ENCODE measurements at places on chromosomes 16 and 17.

DNA sequence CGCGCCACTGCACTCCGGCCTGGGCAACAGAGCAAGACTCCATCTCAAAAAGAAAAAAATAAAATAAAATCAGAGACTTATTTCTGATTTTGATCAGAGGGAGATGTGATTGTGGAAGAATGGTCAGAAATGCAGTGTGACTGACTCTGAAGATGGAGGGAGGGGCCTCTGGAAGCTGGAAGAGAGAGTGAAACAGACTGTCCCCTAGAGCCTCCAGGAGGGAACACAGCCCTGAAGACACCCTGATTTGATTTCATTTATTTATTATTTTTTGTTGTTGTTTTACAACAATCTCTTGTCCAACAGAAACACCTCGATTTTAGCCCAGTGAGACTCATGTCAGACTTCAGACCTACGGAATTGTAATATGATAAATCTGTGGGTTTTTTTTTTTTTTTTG is 26.1 kb downstream of the BCL7C start:
- DNase-seq: no peak

DNA sequence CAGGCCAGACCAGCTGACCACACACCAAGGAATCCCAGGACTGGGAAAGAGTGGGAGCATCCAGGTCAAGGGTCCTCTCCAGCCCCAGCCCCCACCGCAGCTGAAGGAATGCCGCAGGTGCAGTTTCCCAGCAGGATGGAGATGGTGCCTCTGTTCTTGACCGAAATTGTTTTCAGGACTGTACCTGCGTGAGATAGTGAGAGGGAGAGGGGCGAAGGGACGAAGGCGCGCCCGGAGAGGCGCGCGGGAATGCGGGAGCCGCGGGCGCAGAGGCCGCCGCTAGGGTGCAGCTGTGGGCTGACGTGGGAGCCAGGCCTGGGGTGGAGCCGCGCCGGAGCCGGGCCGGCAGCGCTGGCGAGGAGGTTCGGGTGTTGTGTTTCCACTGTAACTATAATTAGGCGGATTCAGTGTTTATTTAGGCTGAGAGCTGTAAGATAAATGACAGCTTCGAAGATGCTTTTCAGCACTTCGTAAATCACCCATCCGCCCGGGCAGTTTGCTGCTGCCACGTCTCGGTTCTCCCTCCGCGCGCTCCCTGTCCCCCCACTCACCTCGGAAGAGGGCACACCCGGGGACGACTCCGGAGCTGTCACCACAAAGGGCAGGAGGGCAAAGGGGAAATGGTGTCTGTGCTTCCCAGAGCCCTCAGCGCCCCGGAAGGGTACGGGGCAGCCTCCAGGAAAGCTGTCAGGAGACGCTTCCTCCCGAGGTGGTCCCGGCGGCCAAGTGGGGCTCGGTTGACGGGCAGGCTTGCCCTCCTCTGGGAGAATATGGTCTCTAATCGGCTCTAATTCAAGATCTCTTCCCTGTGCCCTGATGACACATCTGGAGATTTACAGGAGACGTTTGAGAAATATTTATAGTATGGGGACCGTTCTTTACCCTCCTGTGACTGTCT is 38.2 kb downstream of the HOXB1 start:
- DNase-seq: peak; percentile 71

DNA sequence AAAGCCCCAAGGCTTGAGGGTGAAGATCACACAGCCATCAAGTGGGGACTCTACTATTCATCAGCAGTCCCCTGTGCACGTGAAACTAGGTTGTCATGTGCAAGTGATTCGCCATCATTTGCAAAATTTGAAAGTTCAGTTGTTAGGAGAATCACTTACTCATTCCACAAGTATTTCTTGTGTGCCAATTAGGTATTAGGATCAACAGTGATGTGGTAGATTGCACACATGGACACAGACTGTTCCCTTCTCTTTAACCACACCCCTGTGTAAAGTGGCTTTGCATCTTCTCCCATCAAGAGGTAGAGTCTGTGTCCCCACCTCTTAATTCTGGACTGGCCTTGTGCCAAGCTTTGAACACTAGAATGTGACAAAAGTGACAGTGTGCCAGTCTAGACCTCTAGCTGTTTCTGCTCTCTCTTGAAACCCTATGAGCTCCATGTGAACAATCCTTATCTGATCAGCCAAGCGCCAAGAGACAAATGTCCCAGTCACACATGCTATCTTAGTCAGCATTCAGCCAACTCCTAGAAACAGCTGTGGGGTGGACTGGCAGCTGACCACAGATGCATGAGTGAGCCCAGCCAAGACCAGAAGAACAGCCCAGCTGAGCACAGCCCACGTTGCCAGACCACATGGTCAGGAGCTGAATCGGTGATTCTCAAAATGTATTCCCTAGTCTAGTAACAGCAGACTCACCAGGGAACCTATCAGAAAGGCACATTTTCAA is 31.5 kb upstream of the SHISA9 start:
- no peak for DNase-seq

GRCh38 chr17:10698096-10698818 is 863 bp downstream of the ADPRM start:
- DNase-seq: no peak

DNA sequence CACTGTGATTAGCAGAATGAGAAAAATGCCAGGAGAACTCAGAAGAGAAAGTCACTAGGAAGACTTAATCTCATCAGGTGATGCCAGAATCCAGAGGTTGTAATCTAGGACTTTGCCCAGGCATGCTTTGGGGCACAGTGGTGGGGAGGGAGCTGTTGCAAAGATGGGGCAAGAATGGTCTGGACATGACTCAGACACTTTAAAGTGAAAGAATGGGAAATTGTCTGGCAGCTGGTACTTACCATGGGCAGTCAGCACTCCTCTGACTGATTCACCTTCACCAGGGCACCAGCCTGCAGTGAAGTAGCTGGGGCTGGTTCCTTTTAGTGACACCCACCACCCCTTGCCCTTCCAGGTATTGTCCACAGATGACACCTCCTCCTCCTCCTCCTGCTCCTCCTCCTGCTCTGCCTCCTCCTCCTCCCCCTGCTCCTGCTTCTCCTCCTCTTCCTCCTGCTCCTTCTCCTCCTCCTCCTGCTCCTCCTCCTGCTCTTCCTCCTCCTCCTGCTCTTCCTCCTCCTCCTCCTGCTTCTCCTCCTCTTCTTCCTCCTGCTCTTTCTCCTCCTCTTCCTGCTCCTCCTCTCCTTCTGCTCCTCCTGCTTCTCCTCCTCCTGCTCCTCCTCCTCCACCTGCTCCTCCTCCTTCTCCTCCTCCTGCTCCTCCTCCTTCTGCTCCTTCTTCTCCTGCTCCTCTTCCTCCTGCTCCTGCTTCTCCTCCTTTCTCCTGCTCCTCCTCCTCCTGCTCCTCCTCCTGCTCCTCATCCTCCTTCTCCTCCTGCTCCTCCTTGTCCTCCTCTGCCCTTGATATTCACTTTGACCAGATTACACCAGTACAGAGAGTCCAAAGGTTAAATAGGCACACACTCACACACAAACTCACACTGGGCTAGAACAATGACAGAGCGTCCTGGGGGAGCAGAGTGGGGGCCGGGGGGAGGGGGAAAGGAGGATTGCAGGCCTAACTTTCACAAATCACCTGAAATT is at the start of gene CHD9NB:
Gene CHD9NB, minus strand, starts transcription at position 379 of the 983 bp plus-strand sequence. CDS start 8,739 bp downstream, outside the sequence.
- DNase-seq: no peak

GRCh38 chr16:25835126-25835525 is 143.4 kb downstream of the HS3ST4 start:
- DNase-seq: no peak

DNA sequence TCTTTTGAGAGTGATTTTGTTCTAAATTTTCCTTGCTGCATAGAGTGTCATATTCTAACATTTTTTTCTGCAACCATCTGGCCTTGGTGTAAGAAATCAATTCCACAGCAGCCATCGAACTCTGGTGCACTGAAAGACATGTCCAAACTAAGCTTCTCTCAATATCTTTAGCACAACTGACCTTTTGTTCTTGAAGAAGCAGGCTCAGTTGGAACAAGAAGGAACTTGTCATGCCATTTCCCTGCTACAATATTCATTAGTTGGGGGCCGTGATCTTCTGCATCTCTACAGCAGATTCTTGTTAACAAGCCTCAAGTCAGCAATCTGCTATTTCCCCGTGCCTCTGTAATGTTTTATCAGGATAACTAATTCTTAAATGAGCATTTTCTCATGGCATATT is 1305.6 kb downstream of the CDH11 start:
- DNase-seq: no peak

DNA sequence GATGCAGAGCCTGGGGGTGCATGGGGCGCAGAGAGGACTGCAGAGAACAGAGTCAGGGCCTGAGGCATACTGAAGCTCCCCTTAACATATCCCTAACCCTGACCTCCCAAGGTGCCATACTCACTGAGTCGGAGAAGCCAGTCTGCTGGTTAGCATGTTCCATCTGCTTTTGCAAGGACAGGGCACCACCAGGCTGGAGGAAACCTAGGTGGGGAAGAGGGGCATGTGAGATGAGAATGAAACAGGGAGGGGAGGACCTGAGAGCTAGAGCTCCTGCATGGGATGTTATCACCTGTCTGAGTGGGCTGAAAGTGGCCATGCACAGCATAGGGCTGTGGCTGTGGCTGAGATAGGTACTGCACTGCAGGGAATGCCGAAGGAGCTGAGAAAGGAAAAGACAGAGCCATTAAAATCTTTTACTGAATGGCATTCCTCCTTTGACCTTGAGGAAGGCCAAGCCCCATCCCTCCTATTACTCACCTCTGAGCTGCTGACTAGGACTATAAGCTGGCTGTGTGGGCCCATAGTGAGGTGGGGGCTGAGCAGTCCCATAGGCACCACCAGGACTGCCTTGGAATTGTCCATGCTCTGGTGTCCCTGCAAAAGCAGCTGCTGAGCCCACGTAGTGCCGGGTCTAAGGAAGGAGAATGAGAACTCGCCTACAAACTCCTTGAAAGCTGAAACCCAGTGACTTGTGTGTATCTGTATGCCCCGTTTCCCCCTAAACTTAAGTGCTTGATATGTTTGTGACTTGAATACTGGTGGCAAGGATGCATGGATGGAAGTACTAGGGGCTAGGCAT is 1.9 kb downstream of the GPS2 start:
- DNase-seq: no peak

DNA sequence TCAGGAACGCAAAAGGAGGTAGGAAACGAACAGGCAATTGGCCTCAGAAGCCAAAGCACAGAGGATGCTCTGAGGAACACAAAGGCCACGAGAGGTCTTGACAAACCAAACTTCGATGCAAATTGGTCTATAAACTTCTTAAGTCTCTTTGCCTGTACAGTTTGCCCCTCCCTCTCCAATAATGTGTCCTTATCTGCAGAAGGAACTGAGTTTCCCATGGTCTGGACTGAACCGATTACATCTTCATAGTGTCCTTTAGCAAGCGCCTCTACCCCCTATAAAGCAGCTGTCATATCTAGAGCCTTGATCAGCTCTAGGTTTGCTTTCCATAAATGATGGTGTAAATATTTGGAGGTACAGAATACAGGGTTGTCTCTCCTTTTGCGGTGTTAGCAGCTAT is 3.1 kb upstream of the CDRT4 start:
- no peak for DNase-seq

DNA sequence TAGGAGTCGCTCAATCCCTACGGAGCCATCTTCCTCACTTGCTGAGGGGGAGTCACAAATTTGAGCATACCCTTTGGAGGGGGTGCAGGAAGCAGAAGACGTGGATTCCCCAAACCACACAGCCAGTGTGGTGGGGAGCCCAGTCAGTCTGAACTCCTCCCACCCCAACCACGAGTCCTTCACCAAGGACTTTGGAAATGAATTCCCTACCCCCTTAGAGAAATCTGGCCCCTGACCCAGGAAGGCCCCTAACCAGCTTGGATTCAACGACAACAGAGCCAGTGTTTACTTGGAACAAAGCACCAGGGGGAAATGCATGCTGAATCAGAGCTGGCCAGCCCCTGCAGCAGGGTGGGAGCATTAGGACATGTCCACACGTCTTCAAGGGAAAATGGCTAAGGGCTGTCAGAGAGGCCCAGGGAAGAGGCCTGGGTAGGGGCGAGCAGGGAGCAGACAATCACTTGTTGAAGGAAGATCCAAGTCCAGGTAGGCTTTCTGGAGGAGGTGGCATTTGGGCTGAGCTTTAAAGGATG is 5.5 kb upstream of the TMEM92 start:
- no peak for DNase-seq

DNA sequence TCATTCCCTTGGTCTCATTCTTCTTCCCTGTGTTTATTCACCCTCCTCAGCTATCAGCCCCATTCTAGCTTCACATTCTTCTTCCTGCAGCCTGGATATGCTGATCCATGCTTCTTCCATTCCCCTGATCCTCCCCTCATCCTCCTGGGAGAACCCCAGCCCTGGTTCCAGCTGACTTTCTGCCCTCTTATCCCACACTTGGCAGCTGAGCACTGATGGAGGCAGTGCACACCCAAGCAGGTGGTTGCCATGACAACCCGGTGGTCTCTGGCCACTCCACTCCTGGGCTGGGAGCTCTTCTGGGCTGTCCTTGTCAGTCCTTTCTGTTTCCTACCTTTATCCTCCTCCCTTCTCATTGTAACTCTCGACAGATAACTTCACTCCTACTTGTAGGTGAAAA is 16.7 kb upstream of the TUBG2 start:
- DNase-seq: no peak

DNA sequence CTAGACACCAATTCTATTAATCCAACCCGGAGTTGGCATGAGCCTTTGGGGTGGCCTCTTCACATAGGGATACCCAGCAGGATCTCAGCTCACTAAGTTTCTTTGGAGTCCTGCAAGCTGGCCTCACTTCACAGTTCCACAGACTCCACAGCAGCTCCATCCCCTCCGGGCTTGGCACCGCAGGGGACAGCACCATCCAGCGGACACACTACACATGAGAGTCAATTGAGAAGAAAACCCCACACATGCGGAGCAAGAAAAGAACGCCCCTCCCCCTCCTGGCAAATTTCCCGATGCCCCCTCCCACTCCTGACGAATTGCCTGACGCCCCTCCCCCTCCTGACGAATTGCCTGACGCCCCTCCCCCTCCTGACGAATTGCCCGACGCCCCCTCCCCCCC is 31.1 kb downstream of the KLHDC4 start:
- no peak for DNase-seq

DNA sequence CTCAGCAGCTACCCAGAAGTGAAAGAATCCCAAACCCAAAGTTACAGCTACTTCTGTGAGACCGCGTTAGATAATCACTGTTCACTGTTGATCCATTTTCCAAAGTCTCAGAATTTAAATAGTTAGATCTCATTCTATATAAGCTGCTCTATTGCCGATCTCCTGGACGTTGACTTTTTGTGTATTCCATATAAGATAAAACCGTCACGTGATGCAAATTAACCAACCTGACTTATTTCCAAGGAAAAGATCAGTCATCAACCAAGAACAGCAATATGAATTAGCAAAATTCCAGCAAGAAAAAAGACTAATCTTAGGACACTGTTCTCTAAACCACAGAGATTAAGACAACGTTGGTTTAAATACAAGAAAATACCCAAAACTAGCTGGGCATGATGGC is 8.3 kb downstream of the ACOX1 start:
- no peak for DNase-seq

- DNase-seq: no peak
Observed at GRCh38 chr16:77912617-77913016, 109.7 kb upstream of the CLEC3A start.

- DNase-seq: no peak
Observed at GRCh38 chr17:59846394-59847165, 46.2 kb downstream of the TUBD1 start.
